ENCODE measurements at places on chromosomes 4 and X.

DNA sequence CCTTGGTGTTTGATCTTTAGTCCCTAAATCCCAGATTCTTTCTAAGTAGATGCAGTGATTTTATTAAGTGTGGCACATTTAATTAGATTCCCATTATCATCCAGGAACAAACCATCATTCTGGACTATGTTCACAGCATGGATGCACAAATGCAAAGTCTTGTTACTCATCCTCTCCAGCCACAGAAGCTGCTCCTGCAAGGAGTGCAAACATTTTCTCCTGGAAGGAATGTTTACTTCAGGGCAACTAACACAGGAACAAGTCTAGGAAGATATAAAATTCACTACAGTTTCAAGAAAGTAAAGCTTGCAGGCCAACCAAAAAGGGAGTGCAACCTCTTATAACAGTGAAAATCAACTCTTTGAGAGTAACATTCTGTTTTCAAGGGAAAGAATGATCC, 106.0 kb downstream of the IQCM start:
- DNase-seq: no peak

DNA sequence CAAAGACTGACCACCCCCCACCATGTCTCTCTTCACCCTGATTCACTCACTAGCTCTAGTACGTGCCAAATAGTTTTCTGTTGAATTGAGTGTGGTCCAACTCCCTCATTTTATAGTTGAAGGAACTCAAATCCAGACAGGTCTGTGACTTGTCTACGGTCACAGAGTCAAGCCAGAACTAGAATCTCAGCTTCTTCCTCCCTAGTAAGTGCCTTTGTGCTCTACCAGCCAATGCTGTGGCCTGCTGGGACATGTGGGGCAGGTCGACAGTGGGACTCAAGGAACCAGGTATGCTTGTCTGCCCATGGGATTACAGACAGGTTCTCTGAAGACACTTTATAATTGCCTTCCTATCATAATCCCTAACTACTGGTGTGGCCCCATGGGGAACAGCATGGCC, 108.6 kb upstream of the CPEB2 start:
- no peak for DNase-seq

DNA sequence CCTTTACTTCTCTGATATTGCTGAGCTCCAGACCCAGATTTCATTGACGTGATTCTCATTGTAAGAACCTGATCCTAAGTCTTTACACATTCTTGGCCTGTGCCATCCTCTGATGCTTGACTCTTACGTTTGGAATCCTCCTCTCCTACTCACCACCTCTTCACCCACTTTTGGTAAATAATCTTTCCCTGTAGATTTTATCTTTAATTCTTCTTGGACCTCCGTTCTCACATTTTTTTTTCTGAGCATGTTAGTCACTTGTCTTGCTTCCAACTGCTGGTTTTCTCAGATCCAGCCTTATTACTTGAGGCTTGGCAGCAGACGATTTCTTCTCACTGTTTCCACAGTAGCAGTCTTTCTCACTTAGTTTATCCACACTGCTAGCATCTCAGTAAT, 12.4 kb upstream of the SH3RF1 start:
- no peak for DNase-seq

- DNase-seq: no peak
These were observed 41.8 kb upstream of the MAML3 start for GRCh38 chr4:140195806-140196205.

DNA sequence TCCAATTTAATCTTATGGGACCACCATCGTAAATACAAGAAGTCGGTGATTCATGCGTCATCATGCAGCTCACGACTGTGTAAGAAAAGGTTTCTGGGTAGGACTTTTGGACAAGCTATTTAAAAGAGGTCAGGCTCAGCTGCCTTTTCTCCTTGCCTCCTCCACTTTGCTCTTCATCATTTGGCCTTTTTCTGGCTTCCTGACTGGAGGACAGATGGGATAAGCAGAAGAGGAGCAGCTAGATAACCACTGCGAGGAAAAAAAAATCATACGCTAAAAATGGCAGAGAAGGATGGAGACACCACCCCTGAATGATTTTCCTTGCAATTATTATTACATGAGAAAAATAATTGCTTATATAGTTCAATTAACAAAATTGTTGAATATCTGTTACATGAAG, 294.3 kb upstream of the FSTL5 start:
- no peak for DNase-seq

DNA sequence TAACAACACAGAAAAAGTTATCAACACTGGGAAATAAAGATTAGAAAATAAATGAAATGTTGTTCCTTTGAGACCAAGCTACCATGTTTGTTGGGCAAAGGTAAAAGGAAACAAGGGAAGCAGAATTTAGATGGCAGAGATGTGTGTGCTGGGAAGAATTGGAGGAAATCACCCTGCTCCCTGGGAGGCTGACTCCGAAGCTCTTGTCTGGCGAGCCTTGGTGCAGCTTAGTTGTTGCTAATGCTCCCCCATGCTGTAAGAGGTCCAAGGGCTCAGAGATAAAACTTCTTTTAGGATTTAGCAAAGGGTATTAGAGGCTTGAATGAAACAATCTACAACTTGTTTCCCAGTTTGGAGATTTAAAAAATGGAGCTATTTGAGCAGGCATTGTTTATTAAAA, 123.8 kb upstream of the DDIT4L start:
- DNase-seq: no peak

DNA sequence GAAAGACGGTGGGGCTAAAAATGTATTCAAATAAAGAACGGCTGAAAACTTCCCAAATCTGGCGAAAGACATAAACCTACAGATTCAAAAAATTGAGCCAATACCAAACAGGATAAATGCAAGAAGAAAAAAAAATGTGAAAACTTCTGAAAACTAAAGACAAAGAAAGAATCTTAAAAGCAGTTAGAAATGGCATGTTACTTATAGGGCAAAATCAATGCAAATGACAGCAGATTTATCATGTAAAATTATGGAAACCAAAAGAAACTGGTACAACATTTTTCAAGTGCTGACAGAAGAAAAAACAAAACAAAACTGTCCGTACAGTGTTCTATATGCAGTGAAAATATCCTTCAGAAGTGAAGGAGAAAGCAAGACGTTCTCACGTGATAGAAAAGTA, 239.0 kb downstream of the PDGFC start:
- DNase-seq: no peak

- DNase-seq: no peak
These were observed 445 bp downstream of the AP1S2 start for GRCh38 chrX:15854080-15854655.

GRCh38 chr4:67332627-67333026, 212.7 kb downstream of the CENPC start:
- DNase-seq: no peak

GRCh38 chrX:47748576-47748975, 88.1 kb upstream of the ZNF81 start:
- DNase-seq: no peak

DNA sequence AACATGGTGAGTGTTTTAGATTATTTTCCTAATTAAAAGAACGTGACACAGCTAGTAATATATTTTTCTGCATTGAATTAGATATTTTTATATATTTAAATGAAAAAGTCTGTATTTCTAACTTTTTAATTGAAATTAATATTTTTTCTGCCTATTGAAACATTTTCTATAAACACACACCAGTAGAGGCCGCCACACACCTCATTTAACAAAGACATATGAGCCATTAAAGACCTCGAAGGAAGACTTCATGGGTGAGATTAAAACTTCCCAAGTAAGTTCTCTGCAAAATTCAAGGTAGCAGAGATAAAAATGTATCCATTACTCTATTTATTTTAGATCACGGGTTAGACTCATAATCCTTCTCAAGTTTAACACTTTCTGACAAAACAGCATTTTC, 8.3 kb downstream of the SLITRK2 start:
- DNase-seq: no peak

GRCh38 chr4:62474802-62475201, 1274.7 kb downstream of the ADGRL3 start:
- DNase-seq: no peak

- no peak for DNase-seq
These were observed 10.8 kb downstream of the CTBP1 start for GRCh38 chr4:1237981-1238675.

GRCh38 chr4:53365121-53365485, 758 bp downstream of the SCFD2 start:
- DNase-seq: no peak

- no peak for DNase-seq
These were observed 8.5 kb downstream of the FRAS1 start for GRCh38 chr4:78065508-78066192.

DNA sequence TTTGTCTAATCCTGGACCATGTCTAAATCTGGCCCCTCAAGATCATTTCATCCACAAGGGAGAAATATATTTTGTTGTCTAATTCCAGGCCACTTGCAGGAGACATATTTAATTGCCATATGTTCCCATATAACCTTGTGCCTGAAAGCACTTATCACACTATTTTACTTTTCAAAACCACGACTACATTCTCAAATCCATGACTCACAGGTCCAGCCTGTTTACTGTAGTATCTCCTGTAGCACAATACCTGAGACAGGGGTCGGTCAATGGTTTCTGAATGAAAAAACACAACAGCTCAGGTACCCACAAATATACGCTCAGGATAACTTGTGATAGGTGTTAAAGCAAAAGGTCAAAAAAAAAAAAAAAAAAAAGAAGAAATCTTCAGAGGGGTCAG, 60.9 kb downstream of the SEC24D start:
- DNase-seq: no peak

DNA sequence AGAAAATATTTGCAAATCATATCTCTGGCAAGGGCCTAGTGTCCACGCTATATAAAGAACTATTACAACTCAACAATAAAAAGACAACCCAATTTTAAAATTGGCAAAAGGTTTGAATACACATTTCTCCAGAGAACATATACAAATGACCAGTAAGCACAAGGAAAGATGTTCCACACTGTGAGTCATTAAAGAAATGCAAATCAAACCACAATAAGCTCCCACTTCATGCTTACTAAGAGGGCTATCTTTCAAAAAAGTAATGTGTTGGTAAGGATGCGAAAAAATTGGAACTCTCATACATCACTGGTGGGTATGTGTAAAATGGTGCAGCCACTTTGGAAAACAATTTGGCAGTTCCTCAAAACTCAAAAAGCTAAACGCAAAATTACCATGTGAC, 884.0 kb upstream of the INTU start:
- DNase-seq: no peak

DNA sequence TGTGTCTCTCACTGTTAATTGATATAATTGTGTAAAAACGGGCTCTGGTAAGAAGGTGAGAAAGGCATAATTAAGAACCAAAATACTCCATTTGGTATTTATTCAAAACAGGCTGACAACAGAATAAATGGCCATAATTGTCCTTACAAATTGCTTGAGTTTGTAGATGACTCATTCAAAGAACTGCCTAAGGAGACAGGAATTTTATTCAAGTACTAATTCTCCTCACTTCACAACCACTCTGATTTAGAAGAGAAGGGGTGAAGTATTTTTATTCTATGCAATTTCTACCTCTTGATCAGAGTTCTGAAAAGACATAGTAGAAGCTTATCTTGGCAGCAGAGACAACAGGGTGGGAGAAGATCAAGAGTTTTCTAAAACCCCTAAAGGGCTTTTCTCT, 43.1 kb downstream of the ATP11C start:
- DNase-seq: no peak

DNA sequence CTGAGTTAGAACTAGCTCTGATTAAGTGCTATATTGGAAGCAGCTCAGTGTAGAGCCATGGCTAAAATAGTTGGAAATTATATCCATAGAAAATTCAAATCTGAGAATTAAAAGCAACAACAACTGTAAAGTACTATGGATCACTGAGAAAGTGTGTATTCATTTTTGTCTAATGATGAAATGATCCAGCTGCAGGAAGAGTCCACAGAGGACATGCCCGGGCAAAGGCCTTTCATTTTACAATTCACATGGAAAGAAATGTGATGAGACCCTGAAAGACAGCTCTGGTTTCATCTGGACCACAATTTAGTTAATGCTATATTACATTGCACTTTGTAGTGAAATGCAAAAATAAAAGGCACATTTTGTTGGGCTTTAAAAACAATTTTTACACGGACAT, 196.8 kb upstream of the FAT1 start:
- DNase-seq: no peak

- DNase-seq: no peak
These were observed 144.6 kb upstream of the KIT start for GRCh38 chr4:54513204-54513603.

GRCh38 chr4:40149960-40150385, 46.9 kb upstream of the RHOH start:
- DNase-seq: peak; percentile 58

- no peak for DNase-seq
These were observed 332.5 kb downstream of the GRID2 start for GRCh38 chr4:92636038-92636806.

DNA sequence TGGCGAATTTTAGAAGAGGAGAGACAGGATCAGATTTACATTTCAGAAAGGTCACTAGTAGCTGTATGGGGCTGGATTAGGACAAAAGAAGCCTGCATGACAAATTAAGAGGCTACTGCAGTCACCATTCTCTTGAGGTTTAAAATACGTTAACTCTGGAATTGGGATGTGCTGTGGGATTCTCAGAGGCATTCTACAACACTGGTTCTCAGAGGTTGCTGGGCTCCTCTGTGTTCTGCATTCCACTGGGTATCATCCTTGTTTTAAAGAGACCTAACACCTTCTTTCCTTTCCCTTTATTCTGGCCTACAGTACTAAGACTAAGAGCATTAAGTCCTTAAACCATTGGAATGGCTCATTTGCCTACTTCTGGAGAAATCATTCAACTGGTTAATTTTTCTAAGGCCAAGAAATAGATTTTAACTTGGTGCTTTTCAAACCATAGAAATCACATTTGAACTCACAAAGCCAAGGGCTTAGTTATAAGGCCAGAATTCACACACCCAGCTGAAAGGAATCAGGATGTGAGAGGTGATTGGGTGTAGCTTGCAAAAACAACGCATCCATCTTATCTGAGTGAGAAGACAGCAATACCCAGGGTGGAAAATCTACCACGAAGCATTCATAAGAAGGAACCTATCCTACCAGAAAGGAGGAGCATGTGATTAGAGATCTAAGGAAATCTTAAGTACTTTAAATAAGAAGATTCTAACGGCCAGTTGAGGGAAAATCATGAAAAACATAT, 116.6 kb downstream of the SHISA3 start:
- DNase-seq: no peak

- DNase-seq: no peak
These were observed 304.1 kb upstream of the HAND2 start for GRCh38 chr4:173834151-173834550.

- no peak for DNase-seq
These were observed 421.3 kb downstream of the FAT4 start for GRCh38 chr4:125736057-125736456.

DNA sequence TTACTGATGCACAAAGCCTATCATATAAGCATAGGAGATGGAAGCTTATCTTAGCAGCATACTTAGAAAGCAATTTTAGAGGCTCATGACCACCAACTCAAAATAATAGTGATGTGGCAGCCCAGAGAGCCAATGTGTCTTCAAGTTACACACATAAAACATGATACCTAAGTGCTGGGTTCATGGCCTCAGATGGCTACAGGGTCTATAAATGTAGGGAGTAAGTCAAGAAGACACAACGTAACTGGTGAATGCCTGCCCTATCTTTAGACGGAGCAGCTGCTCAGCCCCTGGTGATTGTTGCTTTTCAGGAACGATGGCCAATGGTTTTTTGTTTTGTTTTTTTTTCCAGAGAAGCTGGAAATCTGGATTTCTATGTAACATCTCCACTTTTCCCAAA, 42.8 kb downstream of the RNF150 start:
- DNase-seq: no peak

GRCh38 chrX:69210581-69210980, 45.3 kb upstream of the PJA1 start:
- DNase-seq: no peak

GRCh38 chr4:159443975-159444374, 341.1 kb downstream of the RAPGEF2 start:
- no peak for DNase-seq
